ENCODE measurements at places on chromosomes 7 and 10.

GRCh38 chr10:24457661-24458318, 248.9 kb downstream of the KIAA1217 start:
- no peak for DNase-seq

GRCh38 chr7:940599-941408, 13.7 kb downstream of the ADAP1 start:
- DNase-seq, result no peak

DNA sequence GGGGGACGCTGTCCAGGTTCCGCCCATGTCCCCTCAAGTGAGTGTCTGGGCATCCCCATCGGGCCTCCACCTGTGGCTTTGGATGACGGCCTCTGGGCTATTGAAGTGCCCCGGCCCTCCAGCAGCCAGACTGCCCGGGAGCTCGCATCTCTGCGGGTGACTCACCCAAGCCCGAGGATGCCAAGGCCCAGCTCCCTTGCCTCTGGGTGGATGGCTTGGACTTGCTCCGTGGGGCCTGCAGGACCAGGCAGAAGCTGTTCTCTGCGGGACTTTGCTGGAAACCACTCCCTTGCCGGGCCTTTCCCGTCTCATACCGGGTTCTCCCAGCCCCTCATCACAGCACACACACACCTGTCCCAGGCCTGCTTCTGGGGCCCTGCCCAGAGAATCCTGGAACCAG, 22.4 kb downstream of the DPYSL4 start:
- DNase-seq, result no peak

DNA sequence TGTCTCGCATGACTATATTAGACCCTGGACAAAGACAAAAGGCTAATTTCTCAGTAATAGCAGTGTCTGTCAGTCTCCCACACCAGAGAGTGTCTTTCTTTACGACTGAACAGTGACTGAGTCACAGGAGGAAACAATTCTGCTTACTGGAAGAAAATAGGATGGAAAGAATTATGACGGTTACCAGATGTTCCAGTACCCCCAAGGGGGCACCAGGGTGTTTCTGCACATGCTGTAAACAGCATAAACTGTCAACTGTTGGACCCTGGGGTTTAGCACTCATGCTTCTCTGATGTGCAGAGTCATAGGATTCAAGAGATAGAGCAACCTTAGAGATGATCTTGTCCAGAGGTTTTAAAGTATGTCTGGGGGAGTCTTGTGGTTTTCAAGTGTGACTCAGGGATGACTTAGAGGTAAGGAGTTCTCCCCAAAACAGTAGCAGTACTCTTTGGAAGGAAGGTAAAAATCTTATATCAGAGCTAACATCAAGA, 291.7 kb downstream of the THSD7A start:
- DNase-seq, result no peak

GRCh38 chr7:3415861-3416312, 114.8 kb downstream of the SDK1 start:
- DNase-seq, result no peak

DNA sequence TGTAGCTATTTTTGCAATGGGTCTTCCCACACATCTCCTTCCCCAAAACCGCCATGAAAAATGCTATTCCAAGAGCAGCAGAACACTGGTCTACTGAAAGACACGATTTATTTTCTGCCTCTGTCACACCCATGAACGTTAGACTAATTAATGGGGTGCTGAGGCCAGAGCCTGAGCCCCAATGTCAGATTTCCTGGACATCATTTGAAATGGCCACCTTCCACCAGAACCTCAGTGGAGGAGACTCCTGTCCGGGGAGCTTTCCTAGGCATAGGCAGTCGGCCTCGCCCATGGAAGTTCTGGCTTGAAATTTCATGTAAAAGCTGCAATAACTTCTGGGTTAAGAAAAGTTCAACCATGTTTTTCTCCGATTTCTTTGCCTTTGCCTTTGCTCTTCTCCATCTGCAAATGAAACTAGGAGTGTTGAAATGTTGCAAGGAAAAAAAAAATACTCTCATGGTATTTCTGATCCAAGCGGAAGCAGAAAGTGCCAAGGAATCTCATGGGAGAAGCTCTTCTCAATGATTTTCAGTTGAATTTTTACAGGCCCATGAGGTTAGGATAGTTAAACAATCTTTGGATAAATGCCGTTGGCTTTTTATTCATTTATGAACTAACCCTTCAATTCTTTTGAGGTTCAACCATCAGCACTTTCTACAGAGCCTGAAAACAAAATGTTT, 570.8 kb upstream of the MGMT start:
- no peak for DNase-seq

GRCh38 chr10:3886191-3886590, 101.2 kb upstream of the KLF6 start:
- no peak for DNase-seq

GRCh38 chr10:7526017-7526400, 115.2 kb upstream of the SFMBT2 start:
- no peak for DNase-seq

GRCh38 chr10:118926441-118926840, 103.1 kb upstream of the NANOS1 start:
- DNase-seq, result no peak

DNA sequence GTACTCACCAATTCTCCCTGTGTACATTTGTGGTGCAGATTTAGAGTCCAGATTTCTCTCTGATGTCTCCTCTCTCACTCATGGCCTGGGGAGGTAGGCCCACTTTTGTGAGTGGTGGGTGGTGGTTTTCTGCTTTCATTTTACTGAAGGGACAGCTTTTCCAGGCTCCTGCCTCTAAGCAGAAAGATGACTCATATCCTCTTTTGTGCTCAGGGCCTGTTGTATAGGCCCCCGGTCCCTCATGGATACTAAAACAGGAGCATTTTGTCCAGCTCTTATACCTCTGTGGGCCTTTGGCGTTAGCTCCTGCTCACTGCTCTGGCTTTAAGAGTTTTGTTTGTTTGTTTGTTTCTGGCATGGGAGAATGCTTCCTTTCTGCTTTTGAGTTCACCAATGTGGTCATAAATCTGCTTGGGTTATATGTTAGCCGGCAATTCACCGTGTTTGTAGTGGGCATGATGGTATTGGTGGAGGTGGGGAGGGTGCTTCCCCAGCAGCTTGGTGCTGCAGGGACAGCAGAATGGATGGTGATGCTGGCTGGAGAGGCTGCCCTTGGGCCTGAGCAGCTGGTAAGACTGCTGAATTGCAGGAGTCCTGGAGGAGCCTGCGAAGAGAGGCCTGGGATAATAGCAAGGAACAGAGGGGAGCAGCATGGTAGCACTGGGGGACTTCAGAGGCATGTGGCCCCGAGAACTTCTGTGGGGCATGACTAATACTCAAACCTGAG, 468.7 kb downstream of the RPS24 start:
- no peak for DNase-seq

DNA sequence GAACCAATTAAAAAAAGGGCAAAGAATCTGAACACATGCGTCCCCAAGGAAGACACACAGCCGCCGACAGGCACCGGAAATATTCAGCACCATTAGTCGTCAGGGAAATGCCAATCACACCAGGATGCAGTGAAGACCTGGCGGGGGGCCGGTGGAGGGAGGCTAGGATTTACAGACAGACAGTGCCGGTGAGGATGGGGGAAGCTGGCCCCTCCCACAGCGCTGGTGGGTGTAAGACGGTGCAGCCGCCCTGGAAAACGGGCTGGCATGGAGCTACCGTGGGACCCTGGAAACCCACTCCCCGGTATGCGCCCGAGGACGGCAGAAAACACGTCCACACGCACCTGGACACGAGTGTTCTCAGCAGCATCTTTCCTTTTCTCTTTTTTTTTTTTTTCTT, 4.8 kb upstream of the ADAP1 start:
- DNase-seq, result no peak

GRCh38 chr10:51215951-51216834, 141.9 kb downstream of the PRKG1 start:
- DNase-seq, result no peak

DNA sequence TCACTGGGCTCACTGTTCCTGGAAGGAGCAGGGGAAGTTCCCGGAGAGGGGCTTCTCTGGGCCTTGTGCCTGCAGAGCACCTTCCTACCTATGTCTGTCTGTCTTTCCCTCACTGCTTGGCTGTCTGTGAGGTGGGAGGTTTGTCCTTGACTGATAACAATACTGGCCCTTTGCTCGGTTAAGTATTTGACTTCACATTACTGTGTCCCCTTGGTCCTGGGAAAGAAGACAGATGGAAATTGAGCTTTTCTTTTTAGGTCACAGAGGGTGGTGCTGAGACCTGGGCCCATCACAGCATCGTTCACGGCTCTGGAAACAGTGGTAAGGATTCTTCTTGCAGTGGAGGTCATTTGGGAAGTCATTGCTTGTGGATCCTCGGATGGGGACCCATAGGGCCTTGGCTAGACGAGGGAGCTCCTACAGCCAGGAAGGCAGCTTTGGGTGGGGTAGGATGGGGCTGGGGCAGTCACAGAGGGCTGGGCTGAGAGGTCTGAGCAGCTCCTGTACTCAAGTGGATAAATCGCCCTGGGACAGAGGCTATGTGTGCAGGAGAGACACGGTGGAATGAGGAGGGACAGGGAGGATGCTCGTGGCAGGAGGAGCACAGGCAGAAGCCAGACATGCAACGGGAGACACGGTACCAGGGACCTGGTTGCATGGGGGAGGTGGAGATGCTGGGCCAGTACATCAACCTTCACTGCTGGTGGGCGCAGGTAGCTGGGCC, 450.2 kb downstream of the PLXNA4 start:
- DNase-seq, result no peak

DNA sequence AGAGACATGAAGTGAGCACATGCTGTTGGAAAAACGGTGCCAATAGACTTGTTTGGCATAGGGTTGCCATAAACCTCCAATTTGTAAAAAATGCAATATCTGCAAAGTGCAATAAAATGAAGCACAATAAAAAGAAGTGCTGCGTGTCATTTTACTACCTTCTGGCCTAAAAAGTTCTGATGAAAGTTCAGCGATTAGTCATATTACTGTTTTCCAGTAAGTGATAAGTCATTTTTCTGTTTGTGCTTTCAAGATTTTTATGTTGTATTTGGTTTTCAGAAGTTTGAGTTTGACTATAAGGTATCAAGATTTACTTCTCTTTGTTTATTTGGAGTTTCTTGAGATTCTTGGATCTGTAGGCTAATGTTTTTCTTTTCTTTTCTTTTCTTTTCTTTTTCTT, 16.8 kb downstream of the AOAH start:
- no peak for DNase-seq

- DNase-seq, result no peak
Measured at GRCh38 chr10:72567889-72568640, 57.8 kb downstream of the MICU1 start.

DNA sequence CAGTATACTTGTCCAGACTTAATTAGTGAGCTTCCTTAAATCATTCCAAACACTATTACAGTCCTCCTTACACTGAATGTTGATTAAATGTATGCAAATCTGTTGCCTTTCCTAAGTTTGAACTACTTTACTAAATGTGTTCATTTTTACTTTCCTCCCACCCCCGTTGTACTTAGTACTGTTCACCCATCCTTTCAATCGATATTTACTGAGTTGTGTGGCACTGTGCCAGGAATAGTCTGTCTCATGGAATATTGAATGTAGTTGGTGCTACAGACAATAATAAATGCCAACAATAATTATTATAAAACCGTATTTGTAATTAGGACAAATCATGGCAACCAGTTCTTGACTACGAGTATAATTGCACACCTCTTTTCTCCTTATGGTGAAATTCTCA, 335.7 kb downstream of the GPR37 start:
- no peak for DNase-seq

GRCh38 chr10:120131183-120131582, 238.7 kb downstream of the SEC23IP start:
- no peak for DNase-seq

- no peak for DNase-seq
Measured at GRCh38 chr10:119377958-119378736, 164.4 kb downstream of the RGS10 start.

GRCh38 chr7:111045449-111045848, 45.5 kb upstream of the LRRN3 start:
- no peak for DNase-seq

DNA sequence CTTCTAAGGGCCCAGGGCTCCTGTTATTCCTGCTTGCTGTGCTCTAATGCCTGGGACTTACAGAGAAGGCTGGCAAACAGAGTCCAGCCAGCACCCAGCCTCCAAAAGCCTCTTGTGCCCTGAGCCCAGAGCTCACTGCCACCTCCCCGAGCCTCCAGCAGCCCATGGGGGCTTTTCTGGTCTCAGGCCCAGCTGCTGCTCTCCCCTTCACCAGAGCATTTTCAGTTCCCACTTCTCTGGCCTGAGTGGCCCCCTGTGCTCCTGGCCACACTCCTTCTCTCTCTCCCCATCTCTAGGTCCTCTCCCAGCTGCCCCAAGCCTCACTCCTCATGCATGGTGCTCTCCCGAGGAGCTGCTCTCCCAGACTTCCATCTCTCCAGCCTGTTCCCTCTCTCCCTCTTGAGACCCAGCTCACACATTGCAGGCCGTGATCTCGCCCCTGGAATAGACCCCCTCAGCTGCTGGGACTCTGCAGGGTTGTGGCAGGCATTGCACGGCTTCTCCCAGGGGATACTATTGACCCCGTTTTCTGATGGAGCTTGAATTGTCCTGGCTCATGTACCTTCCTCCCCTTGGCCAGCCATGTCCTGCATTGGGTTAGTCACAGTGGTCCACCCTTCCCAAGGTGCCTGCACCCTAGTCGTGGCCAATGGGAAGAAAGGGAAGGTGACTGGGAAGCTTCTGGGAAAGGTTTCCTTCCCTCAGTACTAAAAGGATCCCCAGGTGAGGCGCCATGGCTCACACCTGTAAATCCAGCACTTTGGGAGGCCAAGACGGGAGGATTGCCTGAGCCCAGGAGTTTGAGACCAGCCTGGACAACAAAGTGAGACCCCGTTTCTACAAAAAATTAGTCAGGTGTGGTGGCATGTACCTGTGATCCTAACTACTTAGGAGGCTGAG, 9.0 kb upstream of the RASSF4 start:
- DNase-seq, result no peak

DNA sequence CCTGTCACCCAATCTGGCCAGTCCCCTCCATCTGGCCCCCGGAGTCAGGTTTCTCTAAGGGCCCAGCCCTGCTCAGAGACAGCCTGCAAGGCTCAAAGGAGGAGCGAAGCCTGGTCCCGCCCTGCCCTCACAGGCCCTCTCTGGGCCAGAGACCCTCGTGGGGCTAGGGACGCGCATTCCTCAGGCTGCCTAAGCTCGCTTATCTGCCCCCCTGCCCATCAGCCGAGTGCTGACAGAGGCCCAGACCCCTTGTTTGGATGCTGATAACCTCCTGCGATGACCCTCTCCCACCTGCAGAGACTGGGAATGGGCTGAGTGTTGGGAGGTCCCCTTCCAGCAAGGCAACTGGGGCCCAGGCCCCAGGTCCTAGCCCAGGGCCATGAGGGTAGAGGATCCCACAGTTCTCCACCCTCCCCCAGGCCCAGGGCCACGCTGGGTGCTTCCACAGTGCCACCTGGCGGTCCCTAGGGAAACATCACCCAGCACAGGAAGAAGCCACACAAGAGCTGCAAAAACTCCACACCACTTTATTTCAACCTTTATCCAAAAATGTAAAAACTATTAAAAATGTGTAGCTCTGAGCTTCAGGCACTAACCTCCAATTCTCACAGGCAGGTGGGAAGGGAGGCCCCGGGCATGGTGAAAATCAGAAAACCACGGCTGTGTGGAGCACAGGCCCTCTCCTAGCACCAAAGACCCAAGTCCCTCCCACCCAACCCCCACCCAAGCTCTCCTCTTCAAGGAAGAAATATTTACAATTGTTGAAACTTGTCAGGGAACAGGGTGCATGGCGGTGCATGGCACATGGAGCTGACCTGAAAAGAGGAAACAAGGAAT, 2.2 kb downstream of the NPM3 start:
- peak; percentile 16 for DNase-seq

Data from NK-92 treated with Interleukin-12 subunit alpha and Interleukin-12 subunit beta, amount 100 ng/mL, for 24 hours (cell line).